NCI-H2227 treated with DMSO at 0.1 percent for 48 hours (cell line): ENCODE measurements at places on chromosomes 2 and 18.
A peak's percentile ranks its signal among the peaks of the same experiment; 100 is the strongest.

DNA sequence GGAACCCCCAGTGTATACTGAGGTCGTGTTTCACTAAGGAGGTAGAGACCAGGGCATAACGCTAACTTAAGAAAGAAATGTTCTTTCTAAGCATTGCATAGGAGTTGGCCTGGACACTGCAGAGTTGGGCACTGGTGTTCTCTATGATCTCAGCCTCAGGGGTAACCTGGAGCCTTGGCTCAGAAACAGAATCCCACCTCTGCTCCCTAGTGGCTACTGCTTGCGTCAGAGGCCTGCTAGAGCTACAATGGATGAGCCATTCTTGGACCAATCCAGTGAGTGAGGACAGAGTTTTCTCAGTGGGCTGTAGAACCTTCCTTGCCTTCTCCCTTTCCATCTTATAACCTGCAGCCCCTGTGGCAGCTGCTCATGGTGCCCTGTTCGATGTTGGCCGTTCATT is 324.4 kb upstream of the CELF4 start:
- no peak for DNase-seq

DNA sequence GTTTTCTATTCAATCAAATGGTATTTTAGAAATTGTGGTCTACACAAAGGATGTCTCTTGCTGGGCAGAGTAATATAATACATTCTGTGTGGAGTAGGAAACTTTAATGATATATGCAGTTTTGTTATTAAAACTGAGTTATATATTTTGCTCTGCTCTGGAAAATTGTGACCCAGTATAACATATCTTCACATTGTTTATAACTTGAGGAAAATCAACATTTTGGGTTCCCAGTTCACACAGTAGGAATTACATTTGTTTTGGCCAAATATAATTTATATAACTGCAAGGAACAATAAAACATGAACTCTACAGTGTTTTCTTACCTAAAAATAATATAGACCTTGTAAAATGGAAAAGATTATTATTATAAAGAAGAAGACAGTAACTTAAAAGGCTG is 372.4 kb downstream of the OSR1 start:
- no peak for DNase-seq

- peak; percentile 61 for DNase-seq
Observed at GRCh38 chr2:219551441-219552381, 7.9 kb downstream of the TMEM198 start.

DNA sequence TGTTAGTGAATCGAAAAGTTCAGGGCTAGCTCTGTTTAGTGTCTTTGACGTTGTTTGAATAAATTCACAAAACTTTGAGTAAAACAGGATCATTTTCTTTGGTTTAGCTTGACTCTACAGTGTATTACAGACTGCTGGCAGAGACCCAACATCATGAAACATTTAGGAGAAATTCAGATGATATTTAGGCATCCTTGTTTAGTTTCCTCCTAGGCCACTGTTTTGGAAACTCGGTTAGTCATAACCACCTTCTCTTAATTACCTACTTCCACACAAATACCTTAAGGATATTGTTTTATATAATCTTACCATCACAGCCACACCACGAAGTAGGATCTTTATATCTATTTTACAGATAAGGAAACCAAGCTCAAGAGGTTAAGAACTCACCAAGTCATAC is 7.8 kb downstream of the LIMS1 start:
- no peak for DNase-seq

GRCh38 chr2:43006834-43007543 is 214.6 kb upstream of the HAAO start:
- no peak for DNase-seq

DNA sequence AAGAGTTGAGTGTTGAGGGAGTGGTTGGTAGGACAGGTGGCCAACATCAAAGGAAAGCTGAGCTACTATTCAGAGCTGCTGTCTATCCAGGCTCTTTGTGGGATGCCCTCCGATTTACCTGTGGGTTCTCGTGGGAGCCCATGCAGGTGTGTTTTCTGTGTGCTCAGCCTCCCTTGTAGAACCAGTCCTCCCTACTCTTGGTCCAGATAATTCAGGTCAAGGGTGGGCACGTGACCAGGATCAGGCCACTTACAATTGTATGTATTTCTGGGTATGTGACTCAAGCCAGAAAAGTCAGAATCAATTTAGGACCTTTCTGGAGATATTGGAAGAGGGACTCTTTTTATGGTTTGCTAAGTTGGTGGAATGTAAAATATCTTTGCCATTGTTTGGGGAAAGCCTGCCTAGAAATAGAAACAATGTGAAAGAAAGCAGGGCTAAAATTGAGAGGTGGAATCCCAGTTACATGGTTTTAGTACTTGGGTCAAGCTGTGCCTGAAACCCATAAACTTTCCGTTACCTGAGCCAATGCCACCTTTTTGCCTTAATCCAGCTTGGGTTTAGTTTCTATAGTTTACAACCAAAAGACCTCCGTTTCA is 93.2 kb downstream of the PDCL3 start:
- no peak for DNase-seq

- no peak for DNase-seq
Observed at GRCh38 chr2:127582863-127583861, 47.7 kb downstream of the MYO7B start.

DNA sequence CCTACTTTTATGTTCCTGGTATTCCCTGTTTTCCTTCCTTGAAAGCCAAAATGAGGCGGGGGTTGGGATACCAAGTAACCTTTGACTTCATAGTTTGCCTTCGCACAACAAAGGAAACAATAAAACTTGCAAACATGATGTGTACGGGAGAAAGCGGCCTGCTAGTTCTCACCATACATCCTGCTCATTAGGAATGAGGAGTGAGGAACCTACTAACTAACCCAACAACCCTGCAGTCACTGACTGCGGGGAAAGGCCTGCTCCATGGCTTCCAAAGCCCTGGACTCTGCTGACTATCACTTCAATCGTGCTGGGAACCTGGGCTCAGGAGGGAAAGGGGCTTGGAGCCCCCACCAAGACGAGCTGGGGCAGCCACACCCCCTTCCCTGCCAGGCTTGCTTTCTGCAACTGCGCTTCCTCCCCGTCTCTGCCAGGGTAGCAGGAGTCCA is 24.2 kb downstream of the RPL31 start:
- no peak for DNase-seq

- DNase-seq, result no peak
Observed at GRCh38 chr18:55489034-55489986, 98.7 kb downstream of the TCF4 start.

DNA sequence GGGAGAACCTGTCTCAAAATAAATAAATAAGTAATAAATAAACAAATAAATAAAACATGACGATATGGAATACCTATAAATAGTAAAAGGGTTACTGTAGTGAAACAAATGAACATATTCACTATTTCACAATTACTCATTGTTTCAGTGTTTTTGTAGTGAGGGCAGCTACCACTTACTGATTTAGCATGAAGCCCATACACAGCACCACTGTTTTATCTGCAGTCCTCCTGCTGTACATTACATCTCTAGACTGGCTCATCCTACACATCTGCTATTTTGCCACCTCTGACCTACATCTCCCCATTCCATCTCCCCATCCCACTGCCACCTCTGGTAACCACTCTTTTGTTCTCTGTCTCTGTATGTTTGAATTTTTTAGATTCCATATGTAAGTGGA is 332.7 kb upstream of the SMIM21 start:
- DNase-seq, result no peak

- no peak for DNase-seq
Observed at GRCh38 chr18:43661570-43661969, 384.3 kb upstream of the SYT4 start.

GRCh38 chr2:14632133-14632936 is at the start of gene LRATD1:
TSS of gene LRATD1 (plus strand) at chr2:14632717. CDS start at chr2:14633980, 1,263 bp downstream.
- peak; percentile 91 for DNase-seq

GRCh38 chr2:21939967-21940366 is 816.2 kb downstream of the TDRD15 start:
- DNase-seq, result no peak

DNA sequence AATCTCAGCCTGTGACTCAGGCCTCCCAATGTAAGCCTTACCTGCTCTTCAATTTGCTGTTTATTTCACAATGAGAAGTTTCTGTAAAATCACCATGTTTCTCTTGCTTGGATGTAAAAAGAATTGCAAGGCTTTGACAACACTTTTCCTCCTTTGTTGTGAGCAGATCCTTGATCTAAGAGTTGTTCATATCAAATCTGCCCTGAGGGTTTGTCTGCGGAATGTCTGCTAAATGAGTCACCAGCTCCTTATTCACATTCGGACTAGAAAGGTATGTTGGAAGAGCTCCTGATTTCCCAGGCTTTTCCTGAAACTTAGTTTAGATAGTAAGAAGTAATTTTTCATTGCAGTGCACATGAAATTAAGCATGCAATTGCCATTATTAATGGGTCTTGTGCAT is 268.2 kb upstream of the TCF4 start:
- DNase-seq, result no peak

GRCh38 chr2:21650569-21650968 is 526.8 kb downstream of the TDRD15 start:
- no peak for DNase-seq

DNA sequence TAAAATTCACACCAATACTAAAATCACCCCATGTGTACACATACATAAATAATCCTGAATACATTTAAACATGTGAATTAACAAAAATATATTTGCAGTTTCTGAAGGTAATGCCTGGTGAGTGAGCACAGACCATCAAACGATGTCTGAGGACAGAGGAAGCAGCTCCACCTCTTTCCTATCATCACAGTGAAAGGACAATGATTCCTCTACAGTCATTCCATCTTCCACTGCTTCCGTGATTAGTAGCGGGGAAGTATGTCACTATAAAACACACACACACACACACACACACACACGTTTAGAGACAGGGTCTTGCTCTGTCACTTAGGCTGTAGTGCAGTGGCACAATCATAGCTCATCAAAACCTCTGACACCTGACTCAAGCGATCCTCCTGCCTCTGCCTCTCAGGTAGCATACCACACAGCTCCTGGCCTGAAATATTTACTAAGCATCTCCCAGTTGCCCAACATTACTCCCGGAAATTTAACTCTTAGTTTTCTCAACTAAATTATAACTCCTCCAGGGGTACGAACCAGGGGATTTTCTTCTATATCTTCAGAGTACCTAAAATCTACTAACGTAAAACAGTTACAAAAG is 12.8 kb downstream of the FAM210A start:
- no peak for DNase-seq

GRCh38 chr2:19127616-19128015 is 230.8 kb downstream of the OSR1 start:
- DNase-seq, result no peak

DNA sequence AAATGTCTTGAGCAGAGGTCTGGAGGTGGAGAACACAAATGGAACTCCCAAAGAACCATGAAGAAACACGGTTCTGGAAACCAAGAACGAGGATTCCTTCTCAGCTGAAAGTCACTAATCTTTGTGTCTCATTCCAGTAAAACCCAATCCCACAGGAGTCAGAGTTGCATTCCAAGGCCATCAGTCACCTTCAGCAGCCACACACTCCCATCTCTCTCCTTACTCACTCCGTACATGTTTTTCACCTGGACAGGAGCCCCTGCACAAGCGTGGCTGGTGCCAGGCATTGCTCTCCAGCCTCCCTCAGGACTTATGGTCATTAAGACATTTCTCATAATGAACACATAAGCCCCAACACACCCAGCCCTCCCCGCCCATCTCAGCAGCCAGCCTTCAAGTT is 175.4 kb upstream of the SIX2 start:
- no peak for DNase-seq

- no peak for DNase-seq
Observed at GRCh38 chr2:8028981-8029380, 652.9 kb upstream of the ID2 start.

DNA sequence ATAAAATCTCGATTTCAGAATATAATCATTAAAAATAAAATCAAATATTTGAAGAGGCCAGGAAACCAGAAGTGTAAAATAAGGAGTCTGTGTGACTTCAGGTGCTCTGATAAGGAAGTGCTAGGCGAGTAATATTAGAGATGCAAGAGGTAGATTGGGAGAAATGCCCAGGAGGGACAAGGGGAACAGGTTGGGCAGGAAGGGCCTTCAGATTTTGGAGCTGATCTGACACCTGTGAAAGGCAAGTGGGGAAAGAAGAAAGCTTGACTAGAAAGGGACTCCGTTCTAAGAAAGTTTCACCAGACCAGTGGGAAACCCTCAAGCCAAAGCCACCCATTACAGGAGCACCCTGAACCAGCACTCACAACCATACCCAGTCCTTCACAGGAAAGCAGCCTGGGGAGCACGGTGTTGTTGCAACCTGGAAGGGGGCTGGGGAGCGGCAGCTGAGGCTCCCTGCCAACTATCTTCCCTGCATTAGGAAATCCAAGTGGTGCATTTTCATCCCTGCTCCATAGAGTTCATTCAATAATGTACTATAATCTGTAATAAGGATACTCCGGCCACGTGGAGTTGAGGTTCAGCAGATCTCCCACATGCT is 57.5 kb upstream of the GREB1L start:
- no peak for DNase-seq

DNA sequence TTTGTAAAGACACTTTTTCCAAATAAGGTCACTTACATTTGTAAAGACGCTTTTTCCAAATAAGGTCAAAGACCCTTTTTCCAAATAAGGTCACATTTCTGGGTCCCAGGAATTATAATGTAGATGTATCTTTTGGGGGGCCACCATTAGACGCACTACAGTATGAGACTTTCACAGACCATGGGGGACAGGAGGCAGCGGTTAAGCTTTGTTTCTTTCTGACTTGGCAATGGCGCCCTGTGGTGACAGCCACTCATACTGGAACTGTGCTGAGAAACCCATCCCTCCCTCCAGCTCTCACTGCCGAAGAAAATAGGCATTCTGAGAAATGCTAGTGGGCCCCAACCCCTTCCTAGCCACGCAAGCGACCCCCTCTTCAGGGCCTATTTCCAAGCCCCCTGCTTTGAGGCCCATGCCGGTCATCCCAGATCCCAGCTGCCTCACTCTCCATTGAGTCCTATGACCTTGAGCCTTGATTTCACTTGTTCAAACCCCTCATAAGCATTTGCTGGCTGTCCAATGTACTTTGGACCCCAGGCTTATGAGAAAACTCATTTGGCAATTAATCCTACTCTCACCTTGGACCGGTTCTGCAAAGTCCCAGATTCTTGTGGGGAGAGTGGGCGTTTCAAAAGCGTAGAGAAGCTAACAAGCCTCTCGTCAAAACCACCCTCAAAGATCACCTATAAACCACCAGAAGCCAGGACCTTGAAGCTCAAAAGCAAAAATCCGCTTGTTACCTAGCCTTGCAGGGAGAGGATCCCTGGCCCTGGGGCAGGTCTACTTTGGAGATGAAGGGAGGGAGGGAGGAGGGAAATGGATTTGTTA is 11.3 kb upstream of the SPATA3 start:
- DNase-seq, result no peak

DNA sequence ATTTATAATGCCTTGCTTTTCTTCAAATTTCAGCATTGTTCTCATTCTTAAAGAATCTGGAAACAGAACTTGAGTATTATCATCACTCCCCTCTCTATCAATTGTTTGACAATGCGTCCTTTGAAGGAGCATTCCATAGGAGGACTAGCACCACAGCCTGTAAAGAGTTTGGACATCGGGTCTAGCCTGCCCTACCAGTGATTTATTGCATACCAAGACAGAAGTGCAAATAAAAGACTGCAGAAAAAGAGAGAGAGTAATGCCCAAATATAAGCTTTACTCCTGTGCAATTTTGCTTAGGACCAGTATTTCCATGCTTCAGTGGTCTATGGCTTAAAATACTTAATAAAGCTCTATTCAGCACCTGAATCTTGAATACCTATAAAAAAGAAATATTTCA is 55.4 kb upstream of the MAP2 start:
- DNase-seq, result no peak
